ENCODE measurements at places on chromosomes 2 and 18.

GRCh38 chr18:11516751-11517503 lies 92.5 kb upstream of the SLC35G4 start:
- no peak for DNase-seq

GRCh38 chr2:60028849-60029565 lies 524.4 kb downstream of the BCL11A start:
- no peak for DNase-seq

DNA sequence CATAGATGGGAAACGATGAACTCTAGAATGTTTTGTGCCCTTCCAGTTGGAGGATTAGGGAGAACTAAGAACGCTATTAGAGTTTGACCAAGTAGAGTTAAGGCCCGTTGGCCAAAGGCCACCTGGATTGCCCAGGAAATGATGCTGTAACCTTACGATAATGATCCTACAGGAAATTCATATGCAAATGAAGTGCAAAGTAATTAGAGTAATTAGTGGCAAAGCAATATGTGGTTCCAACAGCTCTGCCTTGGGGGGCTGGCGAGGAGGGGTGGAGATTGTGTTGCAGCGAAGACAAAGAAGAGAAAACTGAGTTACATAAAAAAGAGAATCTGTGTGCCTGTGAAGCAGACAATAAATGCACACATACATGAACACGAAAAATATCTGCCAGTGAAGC lies 61.5 kb upstream of the BOD1L2 start:
- DNase-seq: no peak

- DNase-seq: no peak
Measured at GRCh38 chr2:28495551-28496250, at the start of gene PLB1. TSS of gene PLB1 (plus strand) at chr2:28496060. CDS start at chr2:28496115, 55 bp downstream.

GRCh38 chr2:127680706-127681287 lies 5.5 kb upstream of the LIMS2 start:
- DNase-seq: no peak

GRCh38 chr2:218582076-218582475 lies 13.4 kb downstream of the CNOT9 start:
- DNase-seq: no peak

DNA sequence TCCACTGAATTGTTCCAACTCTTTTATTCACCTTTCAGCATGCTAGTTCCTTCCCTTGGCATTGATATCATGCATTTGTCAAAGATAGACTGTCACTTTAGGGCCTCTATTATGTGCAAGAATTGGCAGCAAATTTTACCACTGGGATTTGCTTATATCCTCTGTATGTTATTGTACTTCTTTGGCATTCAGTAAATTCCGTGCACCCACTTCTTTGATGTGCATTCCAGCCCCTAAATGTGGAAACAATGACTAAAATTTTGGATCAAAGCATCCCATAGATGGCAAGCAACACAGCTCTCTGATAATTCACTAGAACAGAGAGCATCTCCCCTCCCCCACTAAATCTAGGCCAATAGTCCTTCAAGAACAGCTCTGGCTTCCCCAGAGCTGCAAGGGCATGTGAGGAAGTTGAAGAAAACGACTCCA lies 399.0 kb upstream of the HNRNPA3 start:
- no peak for DNase-seq

GRCh38 chr18:42268798-42269197 lies 313.8 kb downstream of the PIK3C3 start:
- no peak for DNase-seq

- no peak for DNase-seq
Measured at GRCh38 chr2:176777262-176777661, 435.3 kb upstream of the HNRNPA3 start.

GRCh38 chr2:26989156-26989555 lies 18.7 kb downstream of the MAPRE3 start:
- no peak for DNase-seq

DNA sequence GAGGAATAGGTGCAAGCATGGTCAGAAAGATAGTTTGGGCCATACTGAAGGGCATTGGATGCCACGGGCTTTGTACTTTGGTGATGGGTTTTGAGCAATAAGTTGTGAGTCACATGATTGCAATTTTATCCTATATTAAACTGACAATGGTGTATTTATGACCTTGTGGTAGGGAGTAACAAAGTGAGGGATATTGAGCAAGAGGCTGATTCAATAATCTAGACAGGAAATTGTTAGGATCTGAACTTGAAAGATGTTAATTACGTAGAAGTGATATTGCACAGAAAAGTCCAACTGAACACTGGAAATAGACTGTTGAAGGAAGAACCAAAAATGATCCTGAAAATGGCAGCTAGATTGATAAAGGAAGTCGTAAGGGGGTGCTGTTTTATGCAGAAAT lies 46.6 kb upstream of the TCF4 start:
- DNase-seq: no peak

DNA sequence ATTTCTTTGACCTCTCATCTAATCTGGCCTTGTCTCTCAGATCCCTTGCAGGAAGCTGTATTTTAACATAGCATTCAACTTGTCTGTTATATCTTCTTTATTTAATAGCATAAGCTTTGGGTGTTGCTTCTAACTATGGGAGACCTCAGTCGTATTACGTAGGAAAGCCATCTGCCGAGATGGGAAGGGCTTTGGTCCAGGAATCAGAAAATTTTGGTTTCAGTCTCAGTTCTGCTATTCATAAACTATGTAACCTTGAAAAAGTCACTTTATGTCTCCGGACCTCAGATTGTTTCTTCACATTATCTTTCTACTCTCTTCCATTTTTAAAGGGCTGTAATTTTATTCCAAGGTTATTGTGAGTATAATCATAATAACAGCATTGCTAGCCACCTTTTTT lies 297.7 kb downstream of the SATB2 start:
- DNase-seq: no peak

DNA sequence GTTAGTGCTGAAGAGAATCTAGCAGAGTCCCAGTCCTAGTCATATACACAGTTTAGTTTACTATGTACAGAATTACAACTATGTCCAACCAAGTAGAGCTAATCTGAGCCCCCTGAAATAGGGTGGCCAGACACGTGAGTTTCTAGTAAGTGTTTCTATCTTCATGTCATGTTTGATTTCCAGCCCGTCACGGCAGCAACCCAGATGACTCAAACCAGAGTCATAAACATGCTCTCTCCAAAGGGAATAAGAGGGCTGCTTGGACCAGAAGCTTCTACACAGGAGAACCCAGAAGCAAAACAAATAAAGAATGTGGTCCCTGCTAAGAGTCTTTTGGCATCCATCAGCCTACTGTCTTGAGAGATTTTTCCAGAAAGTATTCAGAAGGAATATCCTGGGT lies 64.9 kb upstream of the WIPF1 start:
- no peak for DNase-seq

DNA sequence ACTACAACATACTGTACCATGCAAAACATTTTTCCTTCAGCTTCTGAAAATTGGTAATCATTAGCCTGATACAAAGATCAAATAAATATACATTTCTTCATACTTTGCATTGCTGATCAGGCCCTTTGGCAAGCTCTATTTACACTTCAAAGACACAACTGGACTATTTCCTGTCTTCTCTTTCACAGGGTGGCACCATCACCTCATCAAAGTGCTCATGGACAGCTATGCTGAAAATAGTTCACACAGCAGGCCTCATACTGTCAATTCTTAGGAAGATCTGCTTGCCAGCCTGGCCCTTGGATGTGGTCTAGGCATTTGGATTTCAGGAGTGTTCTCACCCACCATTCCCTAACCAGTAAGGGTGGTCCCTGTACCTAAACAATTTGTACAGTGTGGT lies 33.9 kb downstream of the FBXO15 start:
- DNase-seq: no peak

GRCh38 chr2:32330136-32330535 lies 26.7 kb upstream of the BIRC6 start:
- no peak for DNase-seq

- no peak for DNase-seq
Measured at GRCh38 chr2:98757904-98758421, 27.0 kb upstream of the MGAT4A start.

DNA sequence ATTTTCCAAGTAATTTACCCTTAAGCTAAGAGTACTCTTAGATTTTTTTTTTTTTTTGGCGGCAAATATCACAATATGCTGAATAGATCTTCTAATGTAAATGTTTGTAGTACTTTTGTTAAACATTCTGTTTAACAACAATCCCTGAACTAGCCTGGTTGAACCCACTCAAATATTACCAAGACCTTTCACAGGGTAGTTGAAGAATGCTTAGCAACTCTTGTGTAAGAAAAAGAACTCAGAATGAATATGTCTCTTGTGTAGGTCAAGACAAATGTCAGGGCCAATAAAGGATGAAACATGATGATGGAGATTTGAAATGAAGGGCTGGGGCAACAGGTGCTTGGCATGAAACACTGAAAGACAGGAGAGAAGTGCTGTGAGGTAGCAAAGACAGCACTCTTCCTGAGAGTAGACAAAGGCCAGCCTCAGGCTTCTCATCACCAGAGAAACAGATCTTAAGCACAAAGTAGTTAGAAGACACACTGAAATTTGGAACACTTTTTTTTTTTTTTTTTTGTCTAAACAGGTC lies 597.3 kb downstream of the ERBB4 start:
- no peak for DNase-seq

GRCh38 chr2:95054016-95054415 lies 28.5 kb downstream of the MAL start:
- no peak for DNase-seq
